Ovary (tissue), 10 donors: ENCODE measurements at places on chromosomes 3 and 15.

DNA sequence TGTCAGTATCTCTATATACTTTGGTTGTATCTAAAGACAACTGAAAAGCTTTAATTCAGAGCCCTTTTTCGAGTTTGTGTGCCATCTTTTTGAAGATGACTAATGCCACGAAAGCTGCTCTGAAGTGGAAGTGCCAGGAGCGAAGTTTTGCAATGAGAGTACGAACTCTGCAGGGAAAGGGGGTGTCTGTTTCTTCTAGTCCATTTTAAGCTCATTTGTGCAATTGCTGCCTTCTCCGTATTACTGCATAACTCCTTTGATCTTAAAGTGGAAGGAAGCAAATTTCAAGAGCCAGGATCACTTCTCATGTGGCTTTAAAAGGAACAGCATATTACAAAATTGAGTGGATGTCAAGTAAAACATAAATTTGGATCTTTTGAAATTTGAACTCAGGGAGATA is 245.3 kb downstream of the FEZF2 start:
- no peaks in the 10 kb centered on the region for H3K4me1 ChIP-seq
- no peak overlapping the region for H3K4me3 ChIP-seq
- no peak for DNase-seq
- H3K27ac ChIP-seq = no peak overlapping the region
- H3K36me3 ChIP-seq = no peaks in the 10 kb centered on the region

DNA sequence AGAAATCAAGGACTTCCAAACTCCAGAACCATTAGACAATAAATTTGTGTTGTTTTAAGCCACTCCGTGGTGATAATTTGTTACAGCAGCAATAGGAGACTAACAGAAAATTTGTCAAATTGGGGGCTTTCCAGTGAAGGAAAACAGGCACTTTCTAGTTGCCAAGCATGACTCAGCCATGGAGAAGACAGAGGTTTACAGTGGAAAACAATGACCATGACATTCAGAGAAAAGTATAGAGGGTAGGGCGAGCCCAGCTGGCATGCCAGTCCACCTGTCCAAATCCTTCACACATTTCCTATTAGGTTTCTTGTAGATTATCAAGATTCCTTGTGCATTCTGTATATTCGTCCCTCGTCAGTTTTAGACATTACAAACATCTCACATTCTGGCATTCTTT is 24.9 kb downstream of the SLCO2A1 start:
- H3K4me1 ChIP-seq = no peaks in the 10 kb centered on the region
- no peak overlapping the region for H3K4me3 ChIP-seq

DNA sequence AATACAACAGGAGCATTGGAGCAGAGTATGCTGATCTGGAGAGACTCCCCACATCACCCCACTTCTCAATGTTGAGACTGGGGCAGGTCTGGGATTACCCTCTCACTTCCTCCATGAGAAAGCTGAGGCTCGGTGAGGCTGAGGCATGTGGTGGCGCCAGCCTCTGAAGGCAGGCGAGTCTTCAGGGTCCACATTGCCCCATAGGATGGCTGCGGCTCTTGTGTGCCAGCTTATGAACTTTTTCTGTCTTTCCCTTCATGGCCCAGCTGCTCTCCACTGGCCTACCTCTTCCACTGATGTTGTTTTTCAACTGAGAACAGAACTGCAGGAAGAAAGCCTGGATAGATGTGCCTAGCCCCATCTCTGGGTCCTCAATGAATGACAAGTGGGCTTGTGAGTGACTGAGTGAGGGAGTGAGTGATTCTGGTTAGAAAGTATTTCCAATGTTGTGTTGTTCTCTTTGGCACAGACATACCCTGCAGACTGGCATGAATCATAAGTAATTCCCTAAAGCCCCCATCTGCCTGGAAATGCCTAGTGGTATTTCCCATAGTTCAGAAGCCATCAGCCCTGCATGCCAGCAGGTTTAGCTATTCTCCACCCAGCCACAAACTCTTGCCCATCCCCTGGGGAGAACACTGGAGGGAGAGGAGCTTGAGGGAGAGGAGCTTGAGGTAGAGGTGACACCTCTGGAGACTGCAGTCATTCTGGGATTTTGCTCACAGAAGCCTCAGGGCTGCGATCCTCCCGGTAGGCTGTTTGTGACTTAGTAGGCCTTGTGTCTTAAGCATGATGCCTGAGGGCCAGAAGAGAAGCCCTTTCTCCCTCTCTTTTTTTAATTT is 56.9 kb downstream of the AMOTL2 start:
- H3K36me3 ChIP-seq = no peaks in the 10 kb centered on the region
- DNase-seq = no peak
- H3K4me1 ChIP-seq = peaks cover 25% of the 10 kb centered on the region
- H3K27ac ChIP-seq = no peak overlapping the region
- H3K4me3 ChIP-seq = no peak overlapping the region

DNA sequence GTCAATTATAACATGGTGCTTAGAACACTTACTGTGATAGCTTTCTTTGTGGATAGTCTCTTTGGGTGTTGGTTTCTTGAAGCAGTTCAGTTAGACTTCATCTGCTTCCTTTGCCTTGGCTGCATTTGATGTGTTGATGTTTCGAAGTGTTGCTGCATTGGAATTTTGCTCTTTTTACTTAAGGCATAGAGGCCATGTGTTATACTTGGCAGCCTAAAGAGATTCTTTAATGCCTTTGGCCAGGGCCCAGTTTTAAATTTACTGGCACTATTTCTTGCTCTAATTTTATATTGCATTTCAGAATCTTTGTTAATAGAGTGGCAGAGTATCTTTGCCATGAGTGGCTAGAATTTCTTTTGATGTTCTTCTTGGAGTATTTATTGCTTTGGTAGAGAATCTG is 21.2 kb downstream of the NR1D2 start:
- no peak overlapping the region for H3K4me3 ChIP-seq
- H3K27me3 ChIP-seq = no peaks in the 10 kb centered on the region
- H3K36me3 ChIP-seq = no peaks in the 10 kb centered on the region

DNA sequence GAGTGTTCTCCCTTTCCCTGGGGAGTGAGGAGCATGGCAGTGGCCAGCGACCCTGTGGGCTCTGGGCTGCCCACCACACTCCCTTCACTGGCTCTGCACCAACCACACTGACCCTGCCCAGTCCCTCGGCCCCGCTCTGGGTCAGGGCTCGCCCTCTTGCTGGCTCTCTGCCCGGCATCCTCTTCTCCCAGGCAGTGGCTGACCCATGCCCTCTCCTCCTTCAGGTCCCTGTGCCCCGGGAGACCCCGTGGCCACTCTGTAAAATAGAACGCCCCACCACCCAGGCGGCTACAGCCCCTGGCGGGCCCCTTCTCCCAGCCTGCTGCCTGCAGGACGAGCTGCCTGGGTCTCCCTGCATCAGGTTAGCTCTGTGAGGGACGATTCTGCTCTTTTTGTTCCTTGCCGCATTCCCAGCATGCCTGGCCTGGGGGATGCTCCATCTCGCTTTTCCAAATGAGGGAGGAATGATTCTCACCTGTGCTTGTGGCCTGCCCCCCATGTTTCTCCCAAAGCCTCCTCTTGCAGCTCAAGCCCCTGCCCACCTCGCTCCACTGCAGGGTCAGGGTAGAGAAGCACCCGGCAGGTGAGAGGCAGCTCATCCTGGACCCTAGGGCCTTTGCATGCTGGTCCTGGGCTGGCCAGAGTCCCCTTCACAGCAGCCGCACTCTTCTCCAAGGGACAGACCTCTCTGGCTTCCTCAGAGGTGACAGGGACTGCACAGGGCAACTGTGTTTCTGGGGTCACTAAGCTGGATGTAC is 14.5 kb upstream of the CFAP100 start:
- DNase-seq = no peak
- no peak overlapping the region for H3K27ac ChIP-seq
- H3K4me3 ChIP-seq = no peak overlapping the region
- no peaks in the 10 kb centered on the region for H3K4me1 ChIP-seq

DNA sequence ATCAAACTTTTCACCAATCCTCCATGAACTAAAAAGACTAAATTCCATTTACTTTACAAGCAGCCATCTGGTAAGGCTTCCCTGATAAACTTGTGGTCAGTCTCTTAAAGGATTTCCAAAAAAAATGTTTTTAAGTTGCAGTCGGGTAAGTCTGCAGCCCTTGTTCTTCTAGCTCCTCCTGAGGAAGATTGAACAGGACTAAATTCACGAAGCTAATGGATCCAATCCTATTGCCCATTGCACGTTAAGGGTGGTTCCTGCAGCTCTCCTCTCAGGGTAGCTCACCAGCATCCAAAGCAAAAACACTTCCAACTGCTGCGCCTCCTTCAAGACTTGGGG is 2.8 kb downstream of the HES1 start:
- DNase-seq = no peak
- no peaks in the 10 kb centered on the region for H3K36me3 ChIP-seq
- no peak overlapping the region for H3K4me3 ChIP-seq
- H3K4me1 ChIP-seq = peaks cover 14% of the 10 kb centered on the region
- no peaks in the 10 kb centered on the region for H3K27me3 ChIP-seq

DNA sequence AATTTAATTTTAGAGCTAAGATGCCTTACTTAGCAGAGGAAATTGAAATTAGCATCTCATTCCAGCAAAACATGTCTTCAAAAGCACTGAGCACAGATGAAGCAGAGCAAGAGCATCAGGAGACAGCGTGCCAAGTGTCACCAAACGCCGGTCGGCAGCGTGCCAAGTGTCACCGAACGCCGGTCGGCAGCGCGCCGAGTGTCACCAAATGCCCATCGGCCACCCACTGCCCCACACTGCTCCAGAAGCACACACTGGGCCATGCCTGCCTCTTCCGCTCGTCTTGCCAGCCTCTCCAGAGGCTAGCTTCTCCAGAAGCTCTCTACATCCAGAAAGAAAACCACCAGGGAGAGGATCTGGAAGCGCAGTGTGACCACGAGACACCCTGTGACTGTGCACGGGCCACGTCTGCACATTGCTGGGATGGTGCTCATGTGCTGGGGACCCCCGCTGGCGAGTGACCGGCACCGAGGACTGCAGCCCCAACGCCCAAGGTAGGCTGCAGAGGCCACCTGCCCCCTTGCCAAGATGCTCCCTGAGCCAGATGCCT is 37.8 kb downstream of the CYFIP1 start:
- H3K36me3 ChIP-seq = no peaks in the 10 kb centered on the region
- DNase-seq = no peak
- H3K27me3 ChIP-seq = no peaks in the 10 kb centered on the region
- H3K4me3 ChIP-seq = no peak overlapping the region
- H3K4me1 ChIP-seq = no peaks in the 10 kb centered on the region

DNA sequence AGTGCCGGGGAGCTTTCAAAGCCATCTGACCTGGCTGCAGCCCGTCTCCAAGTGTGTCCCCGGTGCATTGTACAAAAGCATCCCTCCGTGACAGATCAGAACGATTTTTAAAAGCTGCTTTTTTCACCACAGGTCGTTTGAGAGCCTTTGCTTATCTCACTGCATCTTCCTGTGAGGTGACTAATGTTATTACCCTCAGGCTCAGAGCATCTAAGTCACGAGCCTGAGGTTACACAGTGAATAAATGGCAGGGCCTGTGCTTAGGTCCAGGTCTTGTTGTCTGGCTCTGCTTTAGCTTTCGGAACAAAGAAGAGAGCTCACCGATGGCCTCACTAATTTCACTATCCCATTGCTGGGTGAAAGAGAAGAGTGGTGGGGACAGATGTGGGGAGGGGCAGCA is 83.3 kb downstream of the SEC22A start:
- H3K27me3 ChIP-seq = no peaks in the 10 kb centered on the region
- no peak overlapping the region for H3K27ac ChIP-seq
- H3K36me3 ChIP-seq = no peaks in the 10 kb centered on the region
- peaks cover 2% of the 10 kb centered on the region for H3K4me1 ChIP-seq
- DNase-seq = no peak
- no peak overlapping the region for H3K4me3 ChIP-seq

DNA sequence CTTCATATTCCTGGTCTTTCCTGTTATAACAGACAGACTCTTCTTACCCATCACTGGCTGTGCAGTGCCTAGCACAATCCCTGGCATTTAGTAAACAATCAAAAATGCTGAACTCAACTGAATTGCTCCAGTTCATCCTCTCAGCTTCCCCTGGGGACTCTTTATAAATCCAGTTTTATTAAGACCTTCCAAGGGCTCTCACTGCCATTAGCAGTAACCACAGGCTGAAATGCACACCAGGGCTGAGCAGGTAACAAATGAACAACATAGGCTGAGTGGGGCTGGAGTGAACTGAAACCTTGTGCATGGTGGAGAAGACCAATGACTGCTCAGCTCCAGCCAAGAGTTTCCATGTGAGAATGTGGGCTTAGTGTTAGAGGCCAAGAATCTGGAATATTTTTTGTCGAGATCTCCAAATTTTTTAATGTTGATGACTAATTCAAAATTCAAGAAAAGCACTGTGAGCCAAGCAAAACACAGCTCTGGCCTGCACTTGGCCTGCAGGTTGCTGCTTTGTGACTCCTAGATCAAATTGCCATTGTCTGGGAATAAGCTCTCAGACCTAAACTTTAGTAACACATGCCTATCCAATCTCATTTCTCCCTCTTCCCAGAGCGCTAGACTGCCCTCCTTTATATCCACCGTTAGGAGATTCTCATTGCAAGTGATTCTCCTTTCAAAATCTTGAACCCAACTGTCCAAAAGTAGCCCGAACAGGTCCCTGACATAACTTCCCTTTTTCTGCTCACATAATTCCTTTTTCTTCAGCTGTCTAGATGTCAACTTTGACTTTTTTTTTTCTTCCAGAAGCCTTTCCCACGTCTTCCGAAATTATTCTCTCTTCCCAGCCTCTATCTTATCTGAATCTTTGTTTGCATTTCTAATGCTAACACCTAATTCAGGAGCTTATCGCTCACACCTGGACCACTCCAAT is 7.4 kb downstream of the SQOR start:
- no peaks in the 10 kb centered on the region for H3K36me3 ChIP-seq
- H3K4me3 ChIP-seq = no peak overlapping the region
- H3K27me3 ChIP-seq = no peaks in the 10 kb centered on the region
- no peak overlapping the region for H3K27ac ChIP-seq
- no peak for DNase-seq

DNA sequence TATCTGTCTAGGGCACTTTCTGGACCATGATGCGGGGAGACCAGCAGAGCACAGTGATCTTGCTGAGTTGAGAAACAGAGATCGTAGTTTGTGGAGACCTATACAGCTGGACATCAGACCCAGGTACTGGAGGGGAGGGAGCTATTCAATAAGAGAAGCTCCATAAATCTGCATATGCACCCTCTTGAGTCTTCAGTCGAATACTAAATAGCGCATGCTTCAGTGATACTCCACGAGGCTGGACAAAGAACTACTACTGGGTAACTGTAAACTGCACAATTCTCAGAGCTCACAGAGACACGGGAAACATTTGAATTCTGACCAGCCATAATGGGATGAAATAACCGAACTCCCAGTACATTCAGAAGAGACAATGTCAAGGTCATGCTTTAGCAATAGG is 49.7 kb downstream of the MINAR1 start:
- no peak overlapping the region for H3K27ac ChIP-seq
- H3K36me3 ChIP-seq = no peaks in the 10 kb centered on the region
- no peak for DNase-seq
- no peak overlapping the region for H3K4me3 ChIP-seq
